ENCODE measurements at places on chromosomes 7 and 10.

- no peak for DNase-seq
These were observed 24.7 kb downstream of the CTBP2 start for GRCh38 chr10:125135771-125136035.

GRCh38 chr7:111091593-111092358 lies 849 bp downstream of the LRRN3 start:
- DNase-seq = no peak

- DNase-seq = no peak
These were observed 27.5 kb downstream of the ELMO1 start for GRCh38 chr7:37420946-37421695.

- no peak for DNase-seq
These were observed 71.9 kb downstream of the WDR37 start for GRCh38 chr10:1128115-1128514.

GRCh38 chr7:14606101-14606500 lies 296.4 kb downstream of the DGKB start:
- DNase-seq = no peak

- DNase-seq = no peak
These were observed 13.0 kb upstream of the PDIA4 start for GRCh38 chr7:149041350-149041749.

All from stimulated activated CD4-positive, alpha-beta T cell treated with anti-CD3 and anti-CD28 coated beads, Interleukin-1b, Interleukin-23, amount 100 ng/mL, for 24 hours (primary cell).